ENCODE measurements at places on chromosomes 6 and 20.

- no peak for DNase-seq
These were observed 181.6 kb upstream of the ECI2 start for GRCh38 chr6:4316867-4317400.

GRCh38 chr6:43796903-43797890 lies 27.2 kb downstream of the VEGFA start:
- DNase-seq, result no peak

DNA sequence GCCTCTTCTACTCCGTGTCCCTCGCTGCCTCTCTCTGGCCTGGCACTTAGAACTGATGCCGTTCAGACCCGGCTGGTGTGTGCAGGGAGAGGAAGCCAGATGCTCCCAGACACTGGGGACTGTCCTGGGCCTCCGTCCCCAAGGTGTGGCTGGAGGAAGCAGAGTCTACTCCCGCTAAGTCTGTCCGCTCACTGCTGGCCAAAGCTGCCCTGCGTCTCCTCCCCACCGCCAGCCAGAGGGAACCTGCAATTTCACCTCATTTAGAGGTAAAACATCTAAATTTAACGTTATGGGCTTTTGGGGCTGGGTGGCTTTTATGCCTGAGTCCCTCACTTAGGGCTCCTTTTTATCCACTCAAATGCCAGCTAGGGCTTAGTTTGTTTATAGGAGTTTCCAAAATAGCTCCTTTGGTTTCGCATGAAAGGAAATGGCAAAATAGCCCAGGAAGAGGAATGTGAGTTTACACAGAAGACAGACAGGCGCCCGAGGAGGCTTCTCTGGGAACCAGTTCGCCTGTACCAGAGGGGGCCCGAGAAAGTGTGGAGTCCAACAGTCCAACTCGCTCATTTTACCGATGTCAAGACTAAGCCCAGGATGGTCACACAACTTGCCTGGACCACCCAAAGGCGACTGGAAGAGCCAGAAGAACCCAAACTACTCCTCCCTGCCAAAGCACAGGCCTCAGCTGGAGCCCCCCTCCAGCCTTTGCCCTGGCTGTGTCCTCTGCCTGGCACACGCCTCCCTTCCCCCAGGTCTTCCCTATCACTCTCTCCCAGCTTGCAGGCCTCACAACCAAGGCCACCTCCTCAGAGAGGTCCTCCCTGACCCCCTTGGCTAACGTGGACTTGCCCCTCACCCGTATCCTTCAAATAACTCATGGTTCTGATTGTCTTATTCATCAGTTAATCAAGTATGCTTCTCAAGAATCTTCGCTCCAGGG lies 54.5 kb downstream of the RIPOR3 start:
- no peak for DNase-seq

DNA sequence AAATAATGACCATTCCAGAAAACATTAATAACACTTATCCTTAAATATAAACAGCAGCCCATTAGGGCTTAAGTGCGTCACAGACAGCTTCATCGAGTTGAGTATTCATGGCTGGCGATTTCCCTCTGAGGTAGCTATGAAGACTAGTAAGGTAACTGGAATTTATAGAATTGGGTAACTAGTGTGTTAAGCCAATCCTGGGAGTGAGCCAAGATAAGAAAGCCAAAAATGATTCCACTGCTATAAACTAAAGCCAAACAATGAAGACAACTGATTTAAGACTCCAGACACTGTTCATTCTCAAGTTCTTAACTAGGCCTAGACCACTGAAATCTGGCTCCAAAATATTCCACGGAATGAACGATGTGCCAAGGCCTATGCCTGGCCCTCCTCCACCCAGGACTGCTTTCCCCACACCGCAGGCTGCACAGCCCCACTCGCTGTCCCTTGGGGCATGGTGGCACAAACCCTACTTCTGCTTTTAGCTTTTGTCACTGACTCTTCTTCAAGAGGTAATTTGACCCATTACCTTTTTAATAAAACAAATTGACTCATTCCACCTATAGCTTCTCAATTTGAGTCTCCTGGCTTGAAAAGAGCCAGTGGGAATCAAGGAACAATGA lies 66.0 kb downstream of the BLOC1S5 start:
- no peak for DNase-seq

- no peak for DNase-seq
These were observed 12.9 kb downstream of the KCNG1 start for GRCh38 chr20:51010043-51010365.

DNA sequence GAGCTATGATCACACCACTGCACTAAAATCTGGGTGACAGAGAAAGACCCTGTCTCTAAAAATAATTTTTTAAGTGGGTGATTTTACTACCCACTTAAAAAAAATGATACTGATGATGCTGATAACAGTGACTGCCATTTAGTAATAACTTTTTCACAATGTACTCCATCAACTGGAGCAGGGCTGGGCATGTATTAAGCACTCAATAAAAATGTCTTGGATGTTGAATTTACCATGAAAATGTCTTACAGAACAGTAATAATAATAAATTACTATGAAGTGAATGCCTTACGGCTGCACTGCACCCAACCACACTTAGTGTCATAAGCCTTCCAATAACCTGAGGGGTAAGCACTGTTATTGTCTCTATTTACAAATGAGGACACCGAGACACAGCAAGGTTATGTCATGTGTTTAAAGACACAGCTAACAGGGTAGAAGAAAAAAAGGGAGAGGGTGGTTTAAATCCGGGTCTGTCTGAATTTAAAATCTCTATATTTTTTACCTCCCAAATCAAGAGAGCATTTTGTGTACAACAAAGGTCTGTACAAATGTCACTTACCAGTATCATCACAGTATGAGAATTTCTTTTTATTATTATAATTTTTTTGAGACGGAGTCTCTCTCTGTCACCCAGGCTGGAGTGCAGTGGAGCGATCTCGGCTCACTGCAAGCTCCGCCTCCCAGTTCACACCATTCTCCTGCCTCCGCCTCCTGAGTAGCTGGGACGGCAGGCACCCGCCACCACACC lies 21.5 kb downstream of the RIMS4 start:
- no peak for DNase-seq

DNA sequence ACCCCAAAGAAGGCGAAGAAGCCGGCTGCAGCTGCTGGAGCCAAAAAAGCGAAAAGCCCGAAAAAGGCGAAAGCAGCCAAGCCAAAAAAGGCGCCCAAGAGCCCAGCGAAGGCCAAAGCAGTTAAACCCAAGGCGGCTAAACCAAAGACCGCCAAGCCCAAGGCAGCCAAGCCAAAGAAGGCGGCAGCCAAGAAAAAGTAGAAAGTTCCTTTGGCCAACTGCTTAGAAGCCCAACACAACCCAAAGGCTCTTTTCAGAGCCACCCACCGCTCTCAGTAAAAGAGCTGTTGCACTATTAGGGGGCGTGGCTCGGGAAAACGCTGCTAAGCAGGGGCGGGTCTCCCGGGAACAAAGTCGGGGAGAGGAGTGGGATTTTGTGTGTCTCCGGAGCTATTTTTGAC lies 69.6 kb downstream of the HFE start:
- no peak for DNase-seq

DNA sequence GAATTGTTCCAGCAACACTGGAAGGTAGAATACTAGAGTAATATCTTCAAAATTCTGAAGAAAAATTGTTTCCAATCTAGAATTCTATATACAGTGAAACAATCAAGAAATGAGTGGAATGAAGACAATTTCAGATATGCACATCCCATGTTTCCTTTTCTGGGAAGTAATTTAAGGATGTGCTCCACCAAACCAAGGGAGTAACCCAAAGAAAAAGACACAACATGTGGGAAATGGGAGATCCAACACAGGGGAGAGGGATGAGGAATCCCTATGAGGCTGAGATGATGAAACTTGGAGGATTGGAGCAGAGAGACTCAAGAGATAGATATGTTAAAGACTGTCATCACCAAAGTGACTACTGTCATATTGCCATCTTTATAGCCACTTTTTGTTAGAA lies 9.8 kb upstream of the RNF24 start:
- DNase-seq, result no peak

- DNase-seq, result no peak
These were observed 333.2 kb downstream of the RIMS1 start for GRCh38 chr6:72219536-72219935.

DNA sequence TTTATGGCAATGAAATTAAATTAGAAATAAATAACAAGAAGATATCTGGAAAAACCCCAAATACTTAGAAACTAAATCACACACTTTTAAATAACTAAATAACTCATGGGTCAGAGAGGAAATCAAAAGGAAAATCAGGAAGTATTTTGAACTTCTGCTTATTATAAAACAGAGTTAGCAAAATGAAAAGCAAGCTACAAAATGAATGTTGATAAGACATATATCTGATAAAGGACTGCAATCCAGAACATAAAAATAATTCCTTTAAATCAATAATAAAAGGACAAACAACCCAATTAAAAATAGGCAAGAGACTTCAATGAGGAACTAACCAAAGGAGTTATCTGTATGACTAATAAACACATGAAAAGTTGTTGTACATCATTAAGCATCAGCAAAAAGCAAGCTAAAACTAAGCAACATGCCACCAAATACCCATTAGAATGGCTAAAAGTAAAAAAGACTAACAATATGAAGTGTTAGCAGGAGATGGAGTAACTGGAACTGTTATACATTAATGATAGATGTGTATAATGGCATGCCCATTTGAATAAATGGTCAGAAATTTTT lies 38.9 kb upstream of the STMND1 start:
- DNase-seq, result no peak

- DNase-seq, result no peak
These were observed 2.2 kb upstream of the PTPRA start for GRCh38 chr20:2871111-2871465.

DNA sequence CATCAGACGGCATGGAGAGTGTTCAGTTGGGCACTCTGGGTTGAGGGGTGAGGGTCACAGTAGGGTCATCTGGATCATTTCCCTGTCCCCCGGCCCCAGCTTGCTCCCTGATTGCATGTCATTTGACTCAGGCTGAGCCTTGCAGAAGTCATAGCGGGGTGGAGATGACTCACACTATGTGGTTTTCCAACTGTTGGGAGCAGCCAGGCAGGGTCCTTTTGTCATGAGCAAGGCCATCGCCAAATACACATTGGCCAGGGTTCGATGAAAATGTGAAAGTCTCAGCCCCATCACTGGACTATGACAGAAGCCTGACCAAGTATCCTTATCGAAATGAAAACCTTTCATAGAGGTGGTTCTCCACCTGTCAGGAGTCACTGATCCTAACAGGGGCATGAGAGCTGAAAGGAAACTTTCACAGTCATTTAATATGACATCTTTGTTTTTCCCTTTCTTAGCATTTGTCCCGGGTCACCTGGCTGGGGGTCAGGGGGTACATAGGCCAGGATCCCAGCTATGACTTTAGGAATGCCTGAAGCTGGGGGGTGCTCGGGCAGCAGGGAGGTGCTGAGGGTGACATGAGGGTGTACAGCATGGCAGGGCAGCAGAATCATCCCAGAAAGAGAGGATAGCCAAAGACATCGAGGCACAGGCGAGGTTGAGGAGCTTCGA lies 70.2 kb upstream of the CD93 start:
- DNase-seq, result no peak

GRCh38 chr20:63708301-63709148 lies 686 bp downstream of the ZGPAT start:
- no peak for DNase-seq

DNA sequence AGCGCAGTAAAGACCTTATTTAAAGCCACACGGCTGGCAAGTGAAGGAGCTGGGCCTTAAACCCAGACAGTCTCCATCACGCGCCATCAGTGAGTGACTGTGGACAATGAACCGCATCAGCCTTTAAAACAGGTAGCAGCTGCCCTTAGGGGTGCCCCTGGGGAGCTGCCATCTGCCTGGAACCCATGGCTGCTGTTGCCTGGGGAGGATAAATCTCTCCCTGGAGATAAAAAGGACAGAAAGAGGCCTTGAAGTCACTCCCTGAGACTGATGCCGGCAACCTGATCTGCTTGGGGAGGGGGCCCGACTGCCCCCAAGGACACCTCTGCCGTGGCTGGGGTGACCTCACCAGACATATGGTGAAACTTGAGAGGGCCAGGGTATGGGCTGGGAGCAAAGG lies 73.5 kb downstream of the PREX1 start:
- no peak for DNase-seq

GRCh38 chr6:79030023-79030422 lies 48.0 kb downstream of the PHIP start:
- DNase-seq, result no peak

GRCh38 chr20:58127701-58128111 lies 100.7 kb downstream of the ANKRD60 start:
- DNase-seq, result no peak

DNA sequence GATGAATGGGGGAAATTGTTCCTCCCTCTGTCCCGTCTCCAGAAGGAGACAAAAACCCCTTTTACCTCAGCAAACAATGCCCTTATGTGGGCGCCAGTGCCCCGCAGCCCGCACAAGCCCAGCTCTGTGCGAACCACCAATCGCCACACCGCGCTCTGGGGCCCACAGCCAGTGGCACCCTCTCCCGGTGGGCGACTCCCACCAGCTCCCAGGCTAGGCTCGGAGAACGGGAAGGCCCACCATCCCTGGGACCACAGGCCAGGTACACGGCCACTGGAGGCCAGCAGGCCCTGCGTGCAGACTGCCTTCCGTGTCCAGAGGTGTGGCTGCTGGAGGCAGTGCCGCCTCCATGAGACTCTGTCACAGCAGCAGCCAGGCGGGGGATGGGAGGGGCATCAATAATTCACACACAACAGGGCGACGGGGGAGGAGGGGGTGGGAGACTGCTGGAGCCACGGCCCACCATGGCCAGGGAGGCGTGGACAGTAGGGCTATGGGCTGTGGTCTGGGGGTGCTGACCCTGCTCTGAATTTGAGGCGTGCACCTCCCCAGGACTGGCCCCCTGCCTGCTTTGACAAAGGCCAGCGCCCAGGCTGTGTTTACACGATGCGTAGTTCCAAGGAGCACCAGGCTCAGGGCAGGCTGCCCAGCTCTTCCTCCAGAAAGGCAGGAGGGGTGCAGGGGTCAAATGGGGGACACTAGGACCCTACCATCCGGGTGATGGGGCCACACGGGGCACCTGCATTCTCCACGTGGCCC lies 105.7 kb downstream of the ASXL1 start:
- DNase-seq, result no peak

DNA sequence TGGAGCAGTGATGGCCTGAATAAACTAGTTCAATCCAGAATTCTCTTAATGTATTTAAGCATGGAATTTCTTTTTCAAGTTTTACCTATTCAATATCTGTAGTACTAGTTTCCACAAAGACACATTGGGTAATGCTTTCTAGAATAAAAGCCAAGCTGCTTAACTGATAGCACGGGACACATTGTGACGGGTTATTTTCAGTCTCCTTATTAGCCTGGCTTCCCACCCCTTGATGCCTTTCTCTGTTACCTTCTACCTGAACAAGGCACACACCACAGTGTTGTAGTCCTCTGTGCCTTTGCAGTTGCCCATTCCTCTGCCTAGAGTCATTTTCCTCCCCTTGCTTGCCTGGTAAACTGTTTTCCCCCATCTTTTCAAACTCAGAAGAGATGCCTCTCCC lies 139.1 kb downstream of the HDGFL1 start:
- no peak for DNase-seq
